ENCODE measurements at places on chromosomes 13 and 19.

DNA sequence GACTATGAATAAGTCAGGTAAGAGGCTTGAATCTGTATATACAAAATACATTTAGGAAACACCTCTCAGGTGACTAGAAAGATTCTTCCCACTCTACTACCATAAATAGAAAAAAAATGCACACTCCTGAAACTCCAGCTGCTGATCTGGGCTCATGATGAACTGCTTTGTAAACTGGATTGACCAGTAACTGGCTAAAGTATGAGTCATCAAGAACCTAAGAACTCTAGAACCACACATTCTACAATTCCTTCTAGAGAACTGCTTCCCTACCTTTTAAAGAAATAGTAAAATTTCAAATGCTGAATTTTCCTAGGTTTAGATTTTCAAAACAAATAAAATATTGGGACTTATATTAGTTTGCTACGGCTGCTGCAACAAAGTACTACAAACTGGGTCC, 55.2 kb downstream of the ELF1 start:
- H3K4me1 ChIP-seq = peaks cover 20% of the 10 kb centered on the region
- H3K4me3 ChIP-seq = no peak overlapping the region
- no peak overlapping the region for H3K27ac ChIP-seq
- no peaks in the 10 kb centered on the region for H3K27me3 ChIP-seq
- no peak for DNase-seq
- no peaks in the 10 kb centered on the region for H3K36me3 ChIP-seq

- H3K4me1 ChIP-seq = peaks cover 8% of the 10 kb centered on the region
- DNase-seq = no peak
- H3K27ac ChIP-seq = no peak overlapping the region
- H3K4me3 ChIP-seq = no peak overlapping the region
- peaks cover 2% of the 10 kb centered on the region for H3K36me3 ChIP-seq
- no peaks in the 10 kb centered on the region for H3K27me3 ChIP-seq
Observed at GRCh38 chr19:33419788-33420130, 46.2 kb downstream of the CEBPG start.

DNA sequence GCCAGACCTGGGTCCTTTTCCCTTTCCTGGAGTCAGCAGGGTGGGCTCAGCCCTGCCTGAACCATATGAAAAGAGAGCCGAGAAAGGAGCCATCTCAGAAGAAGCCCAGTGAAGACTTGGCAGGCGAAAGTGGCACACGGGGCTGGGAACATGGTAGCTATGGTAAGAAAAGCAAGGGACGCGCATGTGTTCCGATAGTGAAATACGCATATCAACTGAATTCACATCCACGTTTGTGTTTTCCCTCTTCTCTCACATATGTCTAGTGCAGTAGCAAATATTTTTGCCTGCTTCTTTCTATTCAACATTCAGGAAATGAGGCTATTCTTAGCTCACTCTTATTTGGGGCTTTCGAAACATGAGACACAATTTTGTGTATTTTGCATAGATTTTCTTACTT, 54.1 kb upstream of the PEG3 start:
- H3K27me3 ChIP-seq = no peaks in the 10 kb centered on the region
- no peak overlapping the region for H3K4me3 ChIP-seq
- no peak overlapping the region for H3K27ac ChIP-seq
- no peak for DNase-seq
- H3K36me3 ChIP-seq = no peaks in the 10 kb centered on the region
- no peaks in the 10 kb centered on the region for H3K4me1 ChIP-seq

- H3K27me3 ChIP-seq = no peaks in the 10 kb centered on the region
- H3K27ac ChIP-seq = peak overlapping the region; percentile 65
- no peak for DNase-seq
- H3K36me3 ChIP-seq = peaks cover 27% of the 10 kb centered on the region
- no peak overlapping the region for H3K4me3 ChIP-seq
- H3K4me1 ChIP-seq = peaks cover 10% of the 10 kb centered on the region
Observed at GRCh38 chr19:49555600-49556411, 24.6 kb downstream of the NOSIP start.

GRCh38 chr13:74226791-74227475, 92.7 kb upstream of the KLF12 start:
- DNase-seq = no peak
- no peaks in the 10 kb centered on the region for H3K27me3 ChIP-seq
- H3K4me3 ChIP-seq = no peak overlapping the region
- H3K4me1 ChIP-seq = no peaks in the 10 kb centered on the region

DNA sequence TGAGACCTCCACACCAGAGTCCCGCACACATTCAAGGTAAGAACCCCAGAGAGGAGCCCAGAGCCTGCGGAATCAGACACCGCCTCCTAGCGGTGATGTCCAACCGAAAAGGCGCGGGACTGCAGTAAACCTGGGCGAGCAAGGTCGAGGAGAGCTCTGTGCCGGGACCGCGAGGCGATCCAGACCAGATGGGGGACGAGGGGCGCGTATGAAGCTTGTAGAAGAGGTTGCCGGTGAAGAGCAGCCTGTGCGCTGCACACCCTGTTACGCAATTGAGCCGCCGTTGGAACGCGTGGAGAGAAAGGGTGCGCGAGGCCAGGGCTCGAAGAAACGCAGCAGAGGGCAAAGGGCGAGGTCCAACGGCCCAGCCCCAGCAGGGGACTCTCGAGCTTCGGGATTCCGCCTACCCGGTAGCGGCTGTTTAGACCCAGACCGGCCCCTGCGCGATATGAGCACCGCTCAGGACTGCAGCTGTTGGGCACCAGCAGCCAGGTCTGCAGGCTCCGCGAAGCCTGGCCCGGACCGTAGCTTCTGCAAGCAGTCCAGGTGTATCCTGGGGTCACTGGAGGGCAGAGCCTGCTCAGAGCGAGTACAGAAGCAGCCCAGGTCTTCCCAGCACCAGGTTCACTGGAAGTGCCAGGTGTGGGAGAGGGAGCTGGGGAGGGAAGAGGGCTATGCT, 65.9 kb upstream of the ZNF599 start:
- no peak overlapping the region for H3K27ac ChIP-seq
- DNase-seq = no peak
- H3K27me3 ChIP-seq = no peaks in the 10 kb centered on the region
- no peaks in the 10 kb centered on the region for H3K36me3 ChIP-seq
- peaks cover 13% of the 10 kb centered on the region for H3K4me1 ChIP-seq

DNA sequence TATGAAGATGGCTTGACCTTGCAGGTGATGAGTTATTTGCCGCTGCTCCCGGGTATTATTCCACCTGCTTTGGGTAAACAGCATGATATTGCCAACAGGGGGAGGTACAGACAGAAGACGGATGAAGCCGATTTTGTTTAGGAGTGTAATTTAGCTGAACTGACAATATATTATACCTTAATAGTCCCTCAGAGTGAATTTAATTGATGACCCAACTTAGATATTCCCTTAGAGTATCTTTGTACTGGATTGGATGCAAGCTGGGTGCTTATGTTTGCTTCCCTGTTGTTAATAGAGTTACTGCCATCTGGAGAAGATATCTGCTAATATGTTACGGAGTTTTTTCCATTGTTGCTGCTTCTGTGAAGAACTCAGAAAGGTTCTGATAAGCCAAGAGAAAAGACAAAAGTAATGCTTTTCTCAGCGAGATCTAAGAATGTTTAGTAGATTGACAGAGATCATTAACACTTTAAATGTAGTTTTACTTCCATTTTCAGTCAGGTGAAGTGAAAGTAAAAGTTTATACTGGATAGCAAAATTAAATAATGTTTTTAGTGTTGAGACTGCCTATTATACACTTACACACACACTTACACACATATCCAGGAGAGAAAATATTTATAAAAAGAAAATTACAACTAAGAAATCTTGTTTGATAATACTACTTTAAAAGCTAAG, 2220.8 kb upstream of the PCDH20 start:
- H3K27me3 ChIP-seq = no peaks in the 10 kb centered on the region
- no peak for DNase-seq
- no peaks in the 10 kb centered on the region for H3K4me1 ChIP-seq
- no peak overlapping the region for H3K4me3 ChIP-seq
- no peaks in the 10 kb centered on the region for H3K36me3 ChIP-seq

GRCh38 chr13:48578516-48579164, 45.8 kb upstream of the RCBTB2 start:
- no peak overlapping the region for H3K4me3 ChIP-seq
- peak overlapping the region; percentile 19 for H3K27ac ChIP-seq
- no peaks in the 10 kb centered on the region for H3K27me3 ChIP-seq

DNA sequence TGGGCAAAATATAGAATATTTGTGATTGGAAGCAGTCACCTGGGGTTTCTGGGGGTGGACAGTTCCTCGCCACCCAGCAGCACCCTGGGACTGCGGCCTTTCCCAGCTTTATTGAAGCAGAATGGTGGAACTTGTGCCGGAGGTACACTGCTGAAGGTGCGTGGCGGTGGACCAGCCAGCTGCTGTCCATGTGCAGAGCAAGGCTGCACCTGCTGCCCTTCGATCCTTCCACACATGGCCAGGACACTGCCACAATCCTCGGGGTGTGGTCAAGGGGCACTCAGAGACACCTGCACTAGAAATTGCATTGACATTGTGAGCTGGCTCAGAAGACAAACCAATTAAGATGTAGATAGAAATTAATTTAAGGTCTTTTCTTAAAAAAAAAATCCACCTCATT, 11.4 kb upstream of the GPI start:
- peaks cover 4% of the 10 kb centered on the region for H3K4me1 ChIP-seq
- no peak overlapping the region for H3K4me3 ChIP-seq
- H3K27ac ChIP-seq = no peak overlapping the region
- H3K36me3 ChIP-seq = peaks cover 33% of the 10 kb centered on the region

DNA sequence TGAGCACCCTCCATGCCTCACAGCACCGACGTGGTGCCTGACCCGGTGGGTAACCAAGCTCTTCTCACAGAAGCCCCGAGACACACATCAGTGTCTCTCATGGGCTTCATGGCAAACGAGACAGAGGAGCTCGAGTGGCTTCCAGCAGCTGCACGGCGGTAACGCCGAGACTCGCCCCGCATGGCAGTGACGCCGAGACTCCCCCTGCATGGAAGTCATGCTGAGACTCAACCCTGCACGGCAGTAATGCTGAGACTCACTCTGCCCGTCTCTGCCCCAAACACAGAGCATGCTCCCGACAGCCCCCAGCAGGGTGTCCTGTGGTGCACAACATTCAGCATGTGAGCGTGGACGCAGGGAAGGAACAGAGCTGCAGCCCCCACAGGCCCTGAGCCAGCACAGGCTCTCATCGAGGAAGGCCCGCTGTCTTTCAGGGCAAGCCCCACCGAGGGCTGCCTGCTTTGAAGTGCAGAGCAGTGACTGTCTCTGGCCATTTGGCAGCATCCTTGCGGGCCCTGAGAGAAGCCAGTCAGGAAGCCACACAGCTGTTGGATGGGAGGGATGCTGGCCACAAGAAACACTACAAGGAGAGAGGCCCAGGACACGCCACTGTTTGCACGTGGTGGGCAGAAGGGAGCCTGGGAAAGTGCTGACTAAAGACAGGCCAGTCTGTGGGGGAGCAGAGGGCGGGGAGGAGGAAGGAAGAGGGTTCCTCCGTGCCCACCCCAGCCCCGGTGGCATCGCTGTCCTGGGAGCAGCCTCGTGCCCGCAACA, 9.5 kb downstream of the GAS6 start:
- DNase-seq = no peak
- H3K36me3 ChIP-seq = no peaks in the 10 kb centered on the region
- H3K27me3 ChIP-seq = no peaks in the 10 kb centered on the region

DNA sequence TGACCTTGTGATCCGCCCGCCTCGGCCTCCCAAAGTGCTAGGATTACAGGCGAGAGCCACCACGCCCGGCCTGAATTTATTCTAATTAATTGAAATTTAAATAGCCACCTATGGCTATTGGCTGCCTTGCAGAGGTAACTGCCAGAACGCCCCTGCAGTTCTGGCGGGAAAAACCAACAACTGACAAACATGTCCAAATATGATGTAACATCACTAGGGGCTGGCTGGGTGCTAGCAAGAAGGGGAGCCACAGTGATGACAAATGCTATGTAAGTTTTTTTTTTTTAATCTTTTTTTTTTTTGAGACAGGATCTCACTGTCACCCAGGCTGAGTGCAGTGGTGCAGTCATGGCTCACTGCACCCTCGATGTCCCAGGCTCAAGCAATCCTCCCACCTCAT, 12.9 kb downstream of the ZSWIM9 start:
- no peaks in the 10 kb centered on the region for H3K27me3 ChIP-seq
- H3K36me3 ChIP-seq = peaks cover 24% of the 10 kb centered on the region
- no peak overlapping the region for H3K27ac ChIP-seq
- no peak for DNase-seq

DNA sequence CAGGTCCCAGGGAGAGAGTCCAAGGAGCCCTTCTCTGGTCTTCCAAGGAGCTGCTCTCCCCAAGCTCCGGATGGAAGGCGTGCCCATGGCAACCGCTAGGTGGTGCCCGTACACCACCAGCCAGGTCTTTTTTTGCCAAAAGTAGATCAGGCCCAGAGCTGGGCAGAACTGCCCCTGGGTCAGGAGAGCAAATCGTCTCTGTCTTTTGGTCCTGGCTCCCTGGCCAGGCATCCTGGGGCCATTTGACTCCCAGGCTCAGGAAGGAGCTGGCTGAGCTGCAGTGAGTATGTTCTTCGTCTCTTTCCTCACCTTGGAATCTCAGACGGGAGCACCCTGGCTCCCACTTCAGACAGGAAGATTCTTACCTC, 24.6 kb upstream of the BCL3 start:
- H3K4me3 ChIP-seq = no peak overlapping the region
- H3K36me3 ChIP-seq = no peaks in the 10 kb centered on the region
- H3K27me3 ChIP-seq = no peaks in the 10 kb centered on the region
- peaks cover 43% of the 10 kb centered on the region for H3K4me1 ChIP-seq
- peak; percentile 95 for DNase-seq

DNA sequence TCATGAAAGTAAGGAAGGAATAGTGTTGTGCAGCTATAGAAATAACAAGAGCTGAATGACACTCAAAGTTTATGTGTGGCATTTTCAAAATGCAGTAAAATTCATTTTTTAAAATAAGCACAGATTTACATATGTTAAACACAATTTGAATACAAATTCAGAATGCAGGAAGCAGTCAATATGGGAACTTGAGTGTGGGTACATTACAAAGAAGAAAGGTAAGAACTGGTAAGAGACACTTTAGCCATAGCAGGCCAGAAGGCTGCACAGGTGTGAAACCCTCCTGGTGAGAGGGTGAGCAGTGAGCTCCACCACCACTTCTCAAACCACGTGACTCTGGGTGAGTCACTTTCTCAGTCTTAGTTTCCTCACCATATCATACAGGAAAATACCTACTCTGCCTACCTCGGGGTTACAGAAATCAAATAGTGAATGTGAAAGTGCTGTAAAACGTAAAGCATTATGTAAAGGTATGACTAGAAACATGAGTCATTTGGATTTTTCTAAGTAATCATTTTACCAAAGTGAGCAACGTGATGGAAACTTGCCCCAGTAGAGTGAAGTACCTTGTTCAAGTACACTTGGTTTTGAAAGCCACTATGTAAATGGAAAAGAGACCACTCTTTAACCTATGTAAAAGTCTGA, 40.5 kb downstream of the USP12 start:
- no peaks in the 10 kb centered on the region for H3K27me3 ChIP-seq
- no peak for DNase-seq
- H3K36me3 ChIP-seq = no peaks in the 10 kb centered on the region
- H3K4me1 ChIP-seq = peaks cover 96% of the 10 kb centered on the region

Data from esophagus muscularis mucosa (tissue), 4 donors.